T-helper 2 cell (primary cell): ENCODE measurements at places on chromosomes 4 and X.

DNA sequence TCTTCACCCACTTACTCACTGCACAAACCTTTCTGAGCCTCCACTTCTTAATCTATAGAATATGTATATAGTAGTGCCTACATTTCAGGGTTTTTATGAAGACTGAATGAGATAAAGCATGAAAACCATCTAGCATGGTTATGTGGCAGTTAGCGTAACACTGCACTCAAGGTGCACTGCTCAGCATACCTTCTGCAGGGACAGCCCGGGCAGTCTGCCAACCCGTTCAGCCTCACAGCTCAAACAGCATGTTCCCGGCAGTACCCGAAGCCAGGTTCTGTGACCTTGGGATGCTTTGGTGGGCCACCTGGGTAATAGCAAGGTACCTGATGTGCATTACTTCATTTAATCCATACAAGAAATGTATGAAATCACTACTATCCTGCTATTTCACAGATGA is 81.4 kb downstream of the DOCK11 start:
- DNase-seq, result no peak

GRCh38 chr4:106707776-106708463 is 328.2 kb downstream of the DKK2 start:
- DNase-seq, result no peak

DNA sequence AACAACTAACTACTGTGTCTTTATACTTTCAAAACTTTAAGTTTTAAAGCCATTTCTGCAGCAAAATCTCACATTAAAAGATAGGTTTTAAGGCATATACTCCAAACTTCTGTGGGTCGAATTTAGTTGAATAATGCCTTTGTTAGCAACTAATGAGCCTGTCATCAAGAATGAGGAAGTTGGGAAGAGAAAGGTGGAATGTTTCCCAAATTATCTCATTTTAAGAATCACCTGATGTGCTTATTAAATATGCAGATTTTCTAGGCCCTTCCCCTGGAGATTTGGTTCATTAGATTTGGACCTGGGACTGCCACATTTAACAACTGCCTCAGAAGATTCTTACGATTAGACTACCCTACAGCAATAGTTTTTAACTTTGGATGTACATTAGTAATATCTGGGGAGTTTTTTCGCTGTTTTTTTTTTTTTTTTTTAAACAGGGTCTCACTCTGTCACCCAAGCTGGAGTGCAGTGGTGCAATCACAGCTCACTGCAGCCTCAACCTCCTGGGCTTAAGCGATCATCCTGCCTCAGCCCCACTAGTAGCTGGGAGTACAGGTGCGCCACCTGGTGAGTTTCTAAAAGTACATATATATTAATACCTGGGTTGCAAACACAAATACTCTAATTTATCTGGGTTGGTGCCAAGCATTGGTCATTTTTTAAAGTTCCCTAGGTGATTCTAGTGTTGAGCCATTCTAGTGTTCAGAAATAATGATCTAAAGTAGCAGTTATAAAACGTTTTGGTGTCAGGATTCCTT is 16.1 kb upstream of the TASL start:
- DNase-seq, result peak; percentile 3

- no peak for DNase-seq
Measured at GRCh38 chr4:182310316-182310715, 67.1 kb downstream of the TENM3 start.

- no peak for DNase-seq
Measured at GRCh38 chr4:123739806-123740205, 343.2 kb downstream of the SPRY1 start.

GRCh38 chr4:7034262-7035081 is 8.7 kb upstream of the TADA2B start:
- DNase-seq, result no peak

- no peak for DNase-seq
Measured at GRCh38 chr4:153001626-153002025, 65.5 kb downstream of the FHDC1 start.

DNA sequence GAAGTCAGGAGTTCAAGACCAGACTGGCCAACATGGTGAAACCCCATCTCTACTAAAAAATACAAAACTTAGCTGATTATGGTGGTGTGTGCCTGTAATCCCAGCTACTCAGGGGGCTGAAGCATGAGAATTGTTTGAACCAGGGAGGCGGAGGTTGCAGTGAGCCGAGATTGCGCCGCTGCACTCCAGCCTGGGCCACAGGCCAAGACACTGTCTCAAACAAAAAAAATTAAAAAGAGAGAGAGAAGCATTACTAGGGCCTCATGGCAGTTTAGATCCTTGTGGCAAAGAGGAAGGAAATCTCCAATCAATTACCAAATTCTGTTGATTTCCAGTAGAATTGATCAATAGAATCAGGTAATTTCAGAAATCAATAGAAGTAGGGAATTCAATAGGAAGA is 16.8 kb upstream of the SLC34A2 start:
- DNase-seq, result no peak

DNA sequence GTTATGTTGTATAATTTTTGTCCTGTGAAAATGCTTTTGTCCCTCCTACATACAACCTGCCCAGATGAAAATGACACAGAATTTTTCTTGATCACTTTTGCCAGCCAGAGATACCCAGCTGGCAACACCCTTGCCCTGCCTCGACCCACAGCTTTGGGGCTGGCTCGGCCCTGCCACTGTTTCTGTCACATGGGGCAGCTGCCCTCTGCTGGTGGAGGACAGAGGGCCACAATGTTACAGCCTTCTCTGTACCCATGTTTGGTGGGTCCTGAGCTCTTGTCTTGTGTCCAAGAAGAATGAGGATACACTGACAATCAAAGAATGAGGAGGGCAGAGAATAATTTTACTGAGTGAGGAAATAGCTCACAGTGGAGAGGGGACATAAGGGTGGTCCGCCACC is 31.1 kb downstream of the BMP15 start:
- DNase-seq, result no peak

DNA sequence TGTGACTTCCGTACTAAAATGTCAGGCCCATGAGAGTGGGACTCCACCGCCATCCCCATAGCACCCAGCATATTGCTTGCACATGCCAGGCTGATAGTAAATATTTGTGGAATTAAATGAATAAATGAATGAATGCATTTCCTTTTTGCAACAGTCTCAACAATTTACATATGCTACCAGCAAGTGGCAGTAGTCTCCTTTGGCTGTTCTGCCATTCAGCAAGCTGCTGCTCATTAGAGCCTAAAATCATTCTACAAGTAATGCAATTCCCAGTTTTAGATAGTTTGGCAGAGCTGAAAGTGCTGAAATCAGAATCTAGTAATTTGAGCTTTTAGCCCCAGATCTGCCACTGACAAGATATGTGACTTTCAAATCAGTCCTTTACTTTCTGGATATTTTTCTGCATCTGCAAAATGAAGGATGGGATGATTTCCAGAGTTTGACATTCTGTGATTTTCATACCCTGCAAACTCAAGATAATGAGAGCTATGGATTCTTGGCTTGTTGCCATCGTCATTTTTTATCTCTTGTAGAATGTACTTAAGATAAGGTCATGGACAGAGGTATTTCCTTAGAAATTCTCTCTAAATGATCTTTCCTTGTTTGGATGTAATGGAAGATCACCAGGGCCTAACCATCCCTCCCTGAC is 35.7 kb upstream of the INTS6L start:
- no peak for DNase-seq

DNA sequence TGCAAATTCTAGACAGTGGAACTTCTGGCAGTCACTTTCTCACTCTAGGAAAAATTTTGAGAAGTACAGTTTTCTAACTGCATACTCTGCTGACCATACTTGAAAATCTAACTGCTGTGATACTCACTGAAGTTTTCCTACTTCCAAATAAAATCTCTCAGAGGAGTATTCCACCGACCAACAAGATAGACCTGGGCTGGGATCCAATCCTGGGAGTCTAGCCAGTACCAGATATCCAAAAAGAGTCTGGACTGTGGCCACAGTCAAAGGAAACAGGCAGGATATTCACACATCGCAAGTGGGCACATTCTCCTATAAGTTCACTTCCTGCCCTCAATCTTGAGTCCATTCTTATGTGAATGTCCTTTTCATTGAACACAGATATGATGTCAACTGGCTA is 1138.7 kb upstream of the PCDH7 start:
- no peak for DNase-seq

GRCh38 chr4:79311279-79311678 is 14.6 kb downstream of the NAA11 start:
- no peak for DNase-seq

DNA sequence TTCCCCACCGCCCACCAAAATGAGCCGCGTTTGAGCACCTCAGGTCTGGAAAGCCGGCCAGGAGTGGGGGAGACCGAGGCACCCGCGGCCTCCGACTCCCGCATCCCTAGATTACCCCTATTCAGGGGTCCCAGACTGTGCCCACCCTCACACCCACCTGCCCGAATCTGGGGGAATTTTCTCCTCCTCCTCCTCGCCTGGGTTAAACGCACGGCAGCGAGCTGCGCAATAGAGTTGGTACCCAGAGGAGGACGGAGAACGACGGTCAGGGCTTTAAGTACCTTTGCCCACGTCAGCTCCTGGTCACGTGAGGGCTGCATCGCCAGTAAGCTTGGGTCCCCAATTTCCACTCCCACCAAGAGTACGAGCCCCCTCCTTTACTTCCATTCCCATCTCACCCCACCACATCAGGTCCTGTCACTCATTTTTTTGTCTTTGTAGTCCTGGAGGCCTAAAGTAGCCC is at the start of gene ARMCX2:
Gene ARMCX2, minus strand, starts transcription at position 250 of the 463 bp plus-strand sequence. CDS start 2,262 bp downstream, outside the sequence.
- DNase-seq, result no peak

GRCh38 chr4:76984127-76984526 is 34.6 kb downstream of the SEPTIN11 start:
- no peak for DNase-seq

DNA sequence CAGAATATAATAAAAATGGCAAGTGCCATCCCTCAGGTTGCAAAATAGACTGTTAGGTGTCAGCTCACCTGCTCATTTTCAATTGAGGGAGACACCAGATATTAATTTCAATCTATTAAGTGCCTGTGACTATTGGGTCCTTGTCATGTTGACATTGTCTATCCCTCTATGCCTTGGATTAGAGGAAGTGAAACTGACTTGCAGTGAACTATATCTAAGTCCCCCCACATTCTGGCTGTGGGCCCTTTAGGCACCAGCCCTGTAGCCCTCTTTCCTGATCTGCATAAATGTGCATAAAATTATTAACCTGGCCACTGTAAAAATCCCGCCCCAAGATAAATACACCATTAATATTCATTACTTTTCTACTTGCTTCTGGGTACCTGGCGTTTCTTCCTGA is 293.0 kb upstream of the CLNK start:
- DNase-seq, result no peak

GRCh38 chr4:763191-763810 is 57.7 kb downstream of the PCGF3 start:
- no peak for DNase-seq

DNA sequence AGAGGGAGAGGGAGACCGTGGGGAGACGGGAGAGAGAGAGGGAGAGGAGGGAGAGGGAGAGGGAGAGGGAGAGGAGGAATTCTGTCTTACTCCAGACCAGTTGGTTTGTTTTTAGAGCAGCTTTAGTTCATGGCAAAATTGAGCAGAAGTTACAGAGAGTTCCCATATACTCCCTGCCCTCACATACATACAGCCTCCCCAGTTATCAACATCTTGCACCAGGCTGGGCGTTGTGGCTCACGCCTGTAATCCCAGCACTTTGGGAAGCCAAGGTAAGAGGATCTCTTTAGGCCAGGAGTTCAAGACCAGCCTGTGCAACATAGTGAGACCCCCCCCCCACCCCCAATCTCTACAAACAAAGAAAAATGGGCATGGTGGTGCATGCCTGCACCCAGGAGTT is 79.8 kb upstream of the OGT start:
- DNase-seq, result no peak

DNA sequence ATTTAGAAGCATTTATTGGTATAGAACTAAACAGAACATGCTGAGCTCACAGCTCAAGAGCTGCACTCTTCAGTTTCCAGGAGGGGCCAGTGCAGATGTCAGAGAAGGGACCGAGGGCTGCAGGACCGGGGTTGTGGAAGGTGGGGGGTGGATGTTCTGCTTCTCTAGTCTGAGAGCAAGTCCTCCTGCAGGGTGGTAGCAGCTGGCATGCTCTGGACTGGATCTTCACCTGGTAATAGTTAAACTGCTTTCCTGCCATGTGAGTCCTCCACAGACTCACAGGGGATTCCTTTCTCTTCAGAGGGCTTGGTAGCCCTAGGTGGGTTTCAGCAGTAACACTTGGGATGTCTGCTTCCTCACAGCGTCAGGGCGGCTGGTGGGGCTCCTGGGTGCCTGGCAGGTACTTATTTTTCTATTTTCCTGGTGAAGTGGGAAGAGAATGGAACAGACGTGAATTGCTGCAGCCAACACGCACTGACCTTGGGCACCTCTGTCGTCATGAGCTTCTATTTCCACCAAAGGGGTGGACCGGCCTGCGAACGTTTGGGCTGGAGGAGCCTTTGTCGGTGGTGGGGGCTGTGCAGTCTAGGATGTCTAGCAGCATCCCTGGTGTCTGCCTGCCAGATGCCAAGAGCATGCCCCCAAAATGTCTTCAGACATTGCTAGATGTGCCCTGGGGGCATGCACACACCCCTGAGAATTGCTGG is 2.5 kb downstream of the MAEA start:
- no peak for DNase-seq

DNA sequence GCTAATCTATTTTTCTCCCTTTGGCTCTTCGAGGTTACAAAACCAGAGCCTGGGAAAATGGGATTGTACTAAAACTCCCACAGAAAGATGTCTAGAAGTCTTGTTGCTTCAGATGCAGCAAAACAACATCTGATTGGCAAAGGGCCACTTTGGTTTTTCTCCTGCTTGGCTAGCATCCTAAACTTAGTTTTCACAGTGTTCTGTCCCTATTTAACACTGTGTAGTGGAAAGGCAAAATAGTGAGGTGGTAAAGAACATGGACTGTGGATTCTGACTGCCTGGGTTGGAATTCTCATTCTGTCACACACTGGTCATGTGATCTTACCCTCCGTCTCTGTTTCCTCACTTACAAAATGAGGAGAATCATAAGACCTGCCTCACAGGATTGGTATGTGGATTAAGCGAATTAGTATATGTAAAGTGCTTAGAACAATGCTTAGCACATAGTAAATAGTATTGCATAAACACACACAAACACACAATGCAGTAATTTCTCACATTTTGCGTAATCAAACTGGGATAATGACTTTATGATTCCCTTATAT is 23.5 kb downstream of the TIGD2 start:
- DNase-seq, result no peak

DNA sequence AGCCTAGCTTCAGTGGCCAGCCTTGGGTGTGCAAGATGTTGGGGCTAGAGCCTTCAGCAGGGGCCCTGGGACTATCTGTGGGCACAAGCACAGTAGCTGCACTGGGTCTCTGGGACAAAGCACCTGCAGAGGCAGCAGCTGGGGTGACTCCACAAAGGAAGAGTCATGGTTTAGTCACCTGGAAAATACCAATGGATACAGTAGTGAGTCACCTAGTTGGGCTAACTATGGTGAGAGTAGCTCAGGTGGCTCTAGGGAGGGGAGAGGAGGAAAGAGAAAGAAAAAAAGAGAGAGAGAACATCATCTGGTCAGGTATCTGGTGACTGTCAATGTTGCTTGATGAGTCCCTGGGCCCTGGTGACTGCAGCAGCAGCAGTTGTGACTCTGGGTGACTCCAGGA is 72.9 kb upstream of the SPIN4 start:
- DNase-seq, result no peak

- no peak for DNase-seq
Measured at GRCh38 chr4:144582105-144582850, 63.7 kb upstream of the HHIP start.

GRCh38 chr4:99633772-99634171 is 23.9 kb downstream of the C4orf54 start:
- no peak for DNase-seq
